ENCODE measurements at places on chromosomes 5 and 9.
A peak's percentile ranks its signal among the peaks of the same experiment; 100 is the strongest.

GRCh38 chr5:172891716-172892421 lies 57.8 kb downstream of the ERGIC1 start:
- DNase-seq, result no peak

- no peak for DNase-seq
Observed at GRCh38 chr5:34863946-34864345, 25.0 kb downstream of the TTC23L start.

- no peak for DNase-seq
Observed at GRCh38 chr9:18238752-18239447, 235.1 kb upstream of the ADAMTSL1 start.

DNA sequence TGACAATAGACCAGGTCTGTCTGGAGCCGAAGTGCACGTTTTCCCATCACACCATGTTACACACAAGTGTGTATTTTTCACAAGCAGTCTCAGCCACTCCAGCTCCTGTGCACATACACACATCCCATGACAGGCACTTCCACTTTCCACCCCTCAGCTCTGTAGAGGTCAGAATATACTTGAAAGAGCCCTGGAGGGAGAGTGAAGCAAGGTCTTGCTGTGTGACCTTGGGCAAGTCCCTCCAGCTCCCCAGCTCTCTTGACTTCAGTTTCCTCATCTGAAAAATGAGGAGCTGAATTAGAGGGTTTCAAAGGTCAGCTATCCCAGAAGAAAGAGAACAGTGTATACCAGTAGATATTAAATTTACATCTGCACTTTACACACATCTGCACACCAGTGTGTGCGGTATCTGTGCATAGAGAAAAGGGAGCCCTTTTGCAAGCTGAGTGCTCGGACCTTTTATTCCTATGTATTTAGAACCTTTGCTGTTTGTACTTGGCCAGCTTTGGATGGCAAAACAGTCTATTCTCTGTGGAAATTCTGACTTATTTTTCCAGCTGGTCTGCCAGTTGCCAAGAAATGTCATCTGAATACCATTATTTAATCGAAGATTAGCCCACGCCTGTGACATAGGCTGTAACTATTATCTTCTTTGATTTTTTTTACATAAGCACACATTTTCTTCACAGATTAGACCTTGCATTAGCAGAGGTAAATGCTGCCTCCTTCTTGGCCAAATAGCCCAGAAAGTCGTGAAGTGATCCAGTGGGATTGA lies 528.0 kb downstream of the BNC2 start:
- no peak for DNase-seq

DNA sequence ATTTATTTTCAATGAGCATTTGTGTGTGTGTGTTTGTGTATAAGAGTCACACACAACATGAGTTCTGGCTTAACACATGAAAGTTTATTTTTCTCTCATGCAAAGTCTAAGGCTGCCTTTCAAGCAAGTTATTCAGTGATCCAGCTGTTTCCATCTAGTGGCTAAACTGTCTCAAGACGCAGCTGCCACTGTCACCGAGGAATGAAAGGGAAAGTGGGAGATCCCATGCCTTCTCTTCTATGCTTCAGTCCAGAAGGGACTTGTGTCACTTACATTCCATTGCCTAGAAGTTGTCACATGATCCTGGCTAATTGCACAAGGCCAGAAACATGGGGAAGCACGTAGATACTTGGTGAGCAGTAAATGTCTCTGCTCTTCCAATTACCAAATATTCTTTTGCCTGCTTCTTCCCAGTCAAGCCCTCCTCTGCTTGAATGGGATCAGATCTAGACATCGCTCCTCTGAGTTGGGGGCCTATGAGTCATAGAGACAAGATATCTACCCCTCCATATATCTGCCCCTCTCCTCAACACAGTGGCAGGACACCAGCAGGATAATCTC lies 30.4 kb upstream of the SLIT3 start:
- DNase-seq, result no peak

DNA sequence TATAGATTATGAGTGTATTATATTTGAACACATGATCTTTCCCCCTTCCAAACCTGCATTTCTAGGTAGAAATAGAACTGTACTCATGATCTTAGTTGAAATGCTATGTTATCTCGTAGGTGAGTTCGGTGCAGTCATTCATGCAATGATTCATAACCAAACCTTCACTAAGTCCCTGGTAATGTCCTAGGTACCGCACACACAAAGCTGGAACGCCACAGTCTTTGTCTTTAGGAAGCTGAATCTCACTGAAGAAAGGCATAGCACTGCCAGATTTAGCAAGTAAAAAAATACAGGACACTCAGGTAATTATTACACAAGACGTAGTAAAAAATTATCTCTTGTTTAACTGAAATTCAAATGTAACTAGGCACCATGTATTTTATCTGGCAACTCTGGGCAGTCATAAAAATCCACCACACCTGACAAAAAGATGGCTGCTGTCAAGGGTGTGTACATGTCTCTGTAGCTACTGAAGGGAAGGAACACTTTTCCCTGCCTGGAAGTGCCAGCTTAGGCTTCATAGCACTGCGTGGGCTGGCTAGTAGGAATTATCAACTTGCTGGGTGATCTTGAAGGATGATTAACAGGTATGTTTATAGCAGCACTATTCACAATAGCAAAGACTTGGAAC lies 28.0 kb upstream of the TXN start:
- no peak for DNase-seq

DNA sequence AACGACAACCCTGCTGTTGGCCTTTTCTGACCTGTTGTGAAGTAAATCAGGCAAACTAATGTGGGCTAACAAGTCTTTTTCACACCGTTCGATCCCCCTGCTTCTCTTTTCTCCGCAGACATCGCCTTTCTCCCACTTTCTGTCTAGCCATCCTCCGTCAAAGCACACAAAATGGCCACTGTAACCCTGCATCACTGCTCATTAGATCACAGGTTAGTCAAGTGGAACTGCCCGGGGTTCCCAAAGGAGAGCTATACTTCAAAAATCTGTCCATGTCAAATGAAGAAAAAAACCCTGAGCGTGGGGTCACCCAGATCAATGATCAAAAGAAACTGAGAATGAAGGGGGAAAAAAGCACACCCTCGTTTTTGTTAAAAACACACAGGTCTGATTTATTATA lies 212.1 kb downstream of the ARL15 start:
- DNase-seq, result no peak

- DNase-seq, result peak; percentile 35
Observed at GRCh38 chr5:133460172-133460758, 152.1 kb downstream of the FSTL4 start.

DNA sequence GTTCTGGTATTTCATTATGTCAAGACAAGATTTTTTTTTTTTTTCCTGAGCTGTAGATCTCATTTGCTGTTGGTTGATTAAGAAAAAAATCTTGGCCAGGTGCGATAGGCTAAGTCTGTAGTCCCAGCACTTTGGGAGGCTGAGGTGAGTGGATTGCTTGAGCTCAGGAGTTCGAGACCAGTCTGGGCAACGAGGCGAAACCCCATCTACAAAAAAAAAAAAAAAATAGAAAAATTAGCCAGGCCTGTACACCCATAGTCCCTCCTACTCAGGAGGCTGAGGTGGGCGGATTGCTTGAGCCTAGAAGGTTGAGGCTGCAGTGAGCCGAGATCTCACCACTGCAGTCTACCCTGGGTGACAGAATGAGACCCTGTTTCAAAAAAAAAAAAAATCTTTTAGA lies 12.2 kb downstream of the CDC42SE2 start:
- DNase-seq, result no peak

GRCh38 chr5:14357441-14357840 lies 214.3 kb downstream of the TRIO start:
- DNase-seq, result no peak

DNA sequence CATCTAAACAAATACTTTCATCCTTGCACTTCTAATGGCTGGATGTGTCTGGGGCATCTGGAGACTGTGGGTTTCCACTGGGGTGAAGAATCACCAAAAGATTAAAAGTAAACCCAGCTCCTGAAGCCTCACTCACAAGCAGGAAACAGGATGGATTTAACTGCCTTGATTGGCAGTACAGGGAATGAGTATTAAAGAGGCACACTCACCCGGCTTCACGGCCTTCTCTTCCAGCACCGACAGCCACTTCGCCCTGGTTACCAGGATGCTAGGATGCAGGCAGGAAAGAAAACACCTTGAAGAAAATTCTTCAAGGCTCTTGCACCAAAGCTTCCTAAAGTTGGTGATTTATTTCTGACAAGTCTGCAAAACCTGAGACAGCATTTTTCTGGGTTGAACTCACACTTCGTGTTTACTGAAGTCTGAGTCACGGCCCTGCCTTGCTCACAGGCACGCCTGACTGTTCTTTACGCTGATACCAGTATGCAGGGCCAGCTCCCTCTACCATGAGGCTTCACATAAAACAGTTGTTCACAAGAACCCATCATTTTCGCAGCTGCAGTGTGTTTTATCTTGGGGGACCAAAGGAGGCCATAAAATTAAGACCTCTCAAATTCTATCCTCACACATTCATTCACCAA lies 56.5 kb upstream of the ZNF354A start:
- no peak for DNase-seq

DNA sequence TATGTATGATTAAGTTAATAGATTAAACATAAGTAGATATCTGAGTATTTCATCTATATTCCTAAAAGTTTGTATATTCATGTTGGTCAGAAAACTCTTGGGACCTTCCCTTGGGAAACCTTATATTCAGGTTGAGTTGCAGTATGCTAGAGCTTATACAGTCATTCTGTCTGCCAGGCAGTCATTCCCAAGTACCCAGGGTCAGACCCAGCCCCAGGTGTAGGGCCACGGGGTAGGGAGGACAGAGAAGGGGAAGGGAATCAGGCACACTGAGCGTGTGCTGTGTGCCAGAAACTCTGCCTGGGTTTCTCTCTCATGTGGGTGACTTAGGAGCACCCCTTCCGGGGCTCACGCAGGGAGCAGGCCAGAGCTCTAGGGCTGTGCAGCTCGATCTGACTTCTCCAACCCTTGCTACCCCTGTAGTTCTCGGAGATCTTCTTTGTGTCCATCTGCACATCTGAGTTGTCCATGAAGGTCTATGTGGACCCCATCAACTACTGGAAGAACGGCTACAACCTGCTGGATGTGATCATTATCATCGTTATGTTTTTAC lies 28.2 kb downstream of the CATSPER3 start:
- DNase-seq, result no peak

DNA sequence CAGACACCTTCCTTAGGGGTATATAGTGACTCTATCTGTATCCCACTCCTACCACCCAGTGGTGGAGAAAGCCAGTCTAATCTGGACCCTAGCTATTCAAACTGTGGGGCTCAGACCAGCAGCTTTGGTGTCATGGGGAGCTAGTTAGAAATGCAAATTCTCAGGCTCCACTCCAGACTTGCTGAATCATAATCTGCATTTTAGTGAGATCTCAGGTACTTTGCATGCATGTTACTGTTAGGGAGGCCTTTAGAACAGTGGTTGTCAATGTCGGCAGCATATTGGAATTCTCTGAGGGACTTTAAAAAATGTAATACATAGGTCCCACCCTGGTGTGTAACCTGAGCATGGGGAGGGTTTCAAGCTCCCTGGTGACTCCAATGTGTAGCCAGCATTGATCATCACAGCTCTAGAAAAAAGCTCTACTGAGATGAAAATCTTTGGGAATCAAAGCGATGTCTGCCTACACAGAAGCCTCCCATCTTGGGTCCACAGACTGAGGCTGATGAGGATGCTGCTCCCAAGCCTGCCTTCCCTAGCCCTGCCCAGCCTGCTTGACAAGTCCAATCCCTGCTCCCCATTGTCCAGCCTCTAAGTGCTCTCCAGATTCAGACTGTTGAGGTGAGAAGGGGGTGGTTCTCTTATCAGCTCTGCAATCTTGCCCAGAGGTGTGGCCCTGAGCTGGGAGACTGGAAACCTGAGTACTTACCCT lies 11.9 kb upstream of the GM2A start:
- no peak for DNase-seq

DNA sequence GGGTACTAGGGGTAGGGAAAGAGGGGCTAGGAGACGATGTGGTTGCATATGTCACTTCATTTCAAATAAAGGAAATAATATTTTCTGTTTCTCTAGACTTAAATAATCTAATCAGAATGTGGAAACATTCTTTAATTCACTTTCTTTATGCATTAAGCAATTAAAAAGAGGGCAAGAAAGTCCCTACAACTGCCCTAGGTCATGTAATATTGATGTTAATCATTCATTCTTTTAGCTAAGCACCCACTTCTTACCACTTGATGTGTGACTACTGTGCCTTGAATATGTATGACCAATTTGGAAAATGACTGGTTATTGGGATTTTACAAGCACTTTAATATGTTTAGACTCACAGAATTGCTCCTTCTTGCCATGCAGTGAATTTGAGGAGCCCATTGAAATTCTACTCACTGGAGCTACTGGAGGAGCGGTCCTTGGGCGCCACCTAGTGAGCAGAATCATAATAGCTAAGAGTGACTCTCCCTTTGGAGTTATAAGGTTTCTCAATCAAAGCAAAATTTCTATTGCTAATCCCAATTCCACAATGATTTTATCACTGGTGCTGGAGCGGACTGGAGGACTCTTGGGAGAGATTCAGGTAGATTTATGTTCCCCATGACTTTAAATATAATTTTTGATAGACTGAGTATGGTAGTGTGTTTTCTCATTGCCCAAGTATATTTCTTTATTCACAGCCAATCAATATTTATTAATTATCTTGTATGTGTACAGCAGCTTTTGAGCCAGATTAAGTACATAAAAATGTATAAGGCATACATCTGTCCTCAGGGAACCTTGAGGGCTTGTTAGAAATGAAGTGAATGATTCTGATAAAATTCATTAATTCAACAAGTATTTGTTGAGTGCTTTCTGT lies 225.1 kb downstream of the ADGRV1 start:
- peak; percentile 50 for DNase-seq

- no peak for DNase-seq
Observed at GRCh38 chr5:1175801-1176472, 25.5 kb upstream of the SLC6A19 start.

DNA sequence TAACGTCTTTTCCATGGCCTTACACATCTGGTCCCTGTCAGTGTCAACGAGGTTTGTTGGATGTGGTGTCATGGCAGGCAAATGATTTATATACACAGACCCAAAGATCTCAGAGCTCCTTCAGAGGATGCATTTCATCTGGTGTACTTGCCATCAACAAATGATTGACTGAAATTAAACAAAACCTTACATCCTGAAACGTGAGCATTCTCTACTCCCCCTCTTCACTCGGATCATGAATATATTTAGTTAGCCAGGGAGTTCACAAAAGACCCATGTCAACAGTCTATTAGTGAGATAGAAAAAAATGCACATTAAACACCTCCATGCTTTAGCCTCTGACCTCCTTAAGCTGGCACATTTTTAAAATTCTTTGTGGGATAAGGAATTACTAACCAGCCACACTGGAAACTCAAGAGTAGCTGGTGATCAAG lies 215.6 kb downstream of the EFNA5 start:
- DNase-seq, result no peak

GRCh38 chr9:4514252-4515128 lies 24.2 kb downstream of the SLC1A1 start:
- no peak for DNase-seq

GRCh38 chr5:72372331-72372730 lies 52.2 kb downstream of the PTCD2 start:
- no peak for DNase-seq

- DNase-seq, result no peak
Observed at GRCh38 chr5:158434749-158435148, 575.8 kb upstream of the CLINT1 start.

- DNase-seq, result no peak
Observed at GRCh38 chr5:146020100-146020499, 83.7 kb downstream of the SH3RF2 start.

Data from T-cell (primary cell).